Activated effector memory CD4-positive, alpha-beta T cell treated with anti-CD3 and anti-CD28 coated beads, Interleukin-2, amount 50 U/mL, for 16 hours (primary cell): ENCODE measurements at places on chromosomes 12 and 14.

- DNase-seq, result no peak
These were observed 162.2 kb downstream of the DIO2 start for GRCh38 chr14:80049055-80049454.

DNA sequence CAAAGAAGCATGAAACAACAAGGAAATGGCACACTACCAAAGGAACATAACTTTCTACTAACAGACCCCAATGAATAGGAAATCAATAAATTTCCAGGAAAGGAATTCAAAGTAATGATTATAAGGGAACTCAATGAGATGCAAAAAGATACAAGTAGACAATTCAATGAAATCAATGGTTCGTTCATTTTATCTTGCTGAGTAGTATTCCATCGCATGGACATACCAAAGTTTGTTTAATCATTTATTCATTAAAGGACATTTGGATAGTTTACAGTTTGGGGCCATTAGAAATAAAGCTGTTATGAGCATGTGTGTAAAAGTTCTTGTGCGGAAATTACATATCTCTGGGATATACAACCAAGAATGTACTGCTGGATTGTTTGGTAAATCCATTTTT lies 35.0 kb upstream of the LYZ start:
- no peak for DNase-seq

DNA sequence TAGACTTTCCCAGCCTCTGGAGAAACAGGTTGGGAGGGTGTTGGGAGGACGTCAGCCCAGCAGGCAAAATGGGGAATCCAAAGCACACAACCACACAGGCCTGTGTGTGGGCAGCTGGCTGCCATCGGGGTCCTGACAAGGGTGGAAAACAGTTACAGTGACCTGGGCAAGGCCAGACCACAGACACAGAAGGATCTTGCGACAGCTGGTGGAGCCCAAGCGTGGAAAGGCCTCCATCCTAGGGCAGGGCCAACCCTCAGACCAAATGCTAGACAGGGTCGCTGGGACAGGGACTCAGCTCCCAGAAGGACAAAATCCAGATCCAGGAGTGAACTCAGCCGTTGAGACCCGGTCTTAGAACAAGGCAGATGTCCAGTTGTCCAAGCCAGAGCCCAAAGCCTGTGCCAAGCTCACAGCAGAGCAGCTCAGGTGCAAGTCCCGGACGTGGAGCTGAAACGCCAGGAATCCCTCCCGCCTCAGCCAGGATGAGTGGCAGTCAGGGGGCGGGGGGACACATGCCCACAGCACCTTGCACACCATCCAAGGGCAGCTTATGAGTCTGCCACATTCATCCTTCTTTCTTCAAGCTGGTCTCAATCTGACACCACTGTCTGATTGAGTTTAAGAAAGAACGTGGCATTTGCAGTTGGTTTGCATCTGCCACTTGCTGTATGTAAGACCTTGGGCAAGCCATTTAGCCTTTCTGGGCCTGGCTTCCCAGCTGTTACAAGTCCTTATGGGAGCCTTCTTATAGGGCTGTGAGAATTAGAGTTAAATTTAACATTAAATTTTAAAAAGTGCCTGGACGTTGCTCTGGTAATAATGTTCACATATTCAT lies 37.6 kb downstream of the DEGS2 start:
- no peak for DNase-seq

GRCh38 chr12:110282300-110282860 lies 1.3 kb downstream of the ATP2A2 start:
- DNase-seq, result no peak

GRCh38 chr14:89198544-89199329 lies 218.3 kb downstream of the FOXN3 start:
- DNase-seq, result no peak

DNA sequence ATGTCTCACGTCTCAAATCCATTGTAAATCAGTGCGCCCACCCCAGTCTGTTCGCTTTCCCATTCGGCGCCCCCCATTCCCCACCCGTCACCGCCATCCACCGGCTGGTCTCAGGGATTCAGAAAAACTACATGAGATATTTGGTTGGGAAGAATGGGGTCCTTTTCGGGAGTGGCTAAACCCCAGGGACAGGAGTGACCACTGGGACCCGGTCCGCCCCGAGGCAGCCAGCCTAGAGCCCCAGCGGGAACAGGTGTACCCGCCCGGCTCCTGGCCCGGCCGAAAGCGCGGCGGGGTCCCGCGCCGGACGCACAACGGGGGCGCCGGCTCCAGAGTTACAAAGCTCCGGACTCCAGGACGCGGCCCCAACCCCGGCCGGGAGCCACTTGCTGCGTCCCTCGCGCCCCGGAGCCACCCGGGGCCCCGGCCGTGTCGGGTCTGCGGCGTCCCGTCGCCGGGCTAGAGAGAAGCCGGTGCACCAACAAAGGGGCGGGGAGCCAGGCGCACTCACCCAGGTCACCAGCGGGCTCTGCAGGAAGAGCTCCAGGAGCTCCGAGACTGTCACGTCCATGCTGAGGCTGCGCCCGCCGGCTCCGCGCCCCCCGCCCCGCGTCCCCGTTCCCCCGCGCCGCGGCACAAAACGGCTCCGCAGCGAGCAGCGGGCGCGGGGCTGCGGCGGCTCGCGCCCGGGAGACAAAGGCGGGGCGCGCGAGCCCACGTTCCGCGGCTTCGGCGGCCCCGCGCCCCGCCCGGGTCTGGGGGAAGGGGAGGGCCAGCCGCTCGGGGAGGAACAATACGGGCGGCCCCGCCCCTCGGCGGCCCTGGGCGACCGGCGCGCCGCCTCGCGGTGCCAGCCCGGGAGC lies at the start of gene CCDC88C:
CCDC88C (minus strand) TSS at position 701 of the 863 bp plus-strand sequence; CDS start at position 571, 130 bp downstream.
- DNase-seq, result peak; percentile 93

GRCh38 chr14:71332476-71332875 lies 425.2 kb downstream of the PCNX1 start:
- no peak for DNase-seq

DNA sequence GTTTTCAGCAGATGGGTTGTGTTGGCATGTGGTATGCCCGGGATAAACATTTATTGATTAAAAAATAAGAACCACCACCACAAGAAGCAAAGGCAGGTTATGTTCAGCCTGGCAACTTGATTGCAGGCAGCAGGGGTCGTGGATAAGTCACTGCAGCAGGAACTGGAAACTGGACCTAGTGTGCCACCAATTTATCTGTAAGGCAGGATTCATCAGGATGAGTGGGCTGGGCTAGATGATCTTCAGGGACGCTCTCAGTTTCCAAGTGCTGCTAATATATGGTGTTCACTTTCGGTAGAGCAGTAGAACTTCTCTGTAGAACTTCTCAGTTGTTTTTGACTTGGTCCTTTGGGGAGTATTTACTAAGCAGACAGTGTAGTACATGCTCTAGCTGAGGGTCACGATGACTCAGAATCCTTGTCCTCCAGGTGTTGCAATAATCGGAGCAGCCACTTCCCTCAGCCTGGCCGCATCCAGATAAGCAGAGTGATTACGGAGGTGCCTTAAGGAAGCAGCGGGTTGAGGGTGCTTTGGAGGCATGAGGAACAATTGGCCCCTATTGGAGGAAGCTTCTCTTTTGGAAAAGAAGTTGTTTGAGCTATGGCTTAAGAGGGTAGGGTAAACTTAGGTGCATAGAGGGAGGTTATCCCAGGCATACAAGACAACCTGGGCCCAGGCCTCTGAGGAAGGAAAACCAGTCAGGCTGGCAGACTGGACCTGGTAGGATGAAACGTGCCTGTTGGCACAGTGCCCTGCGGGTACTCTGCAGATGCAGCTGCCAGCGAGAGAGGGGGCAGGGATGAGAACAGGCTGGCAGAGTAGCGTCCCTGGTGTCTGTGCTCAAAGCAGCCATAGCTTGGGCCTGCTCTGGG lies 104.0 kb downstream of the GPR135 start:
- no peak for DNase-seq

GRCh38 chr14:36227802-36228201 lies 51.3 kb upstream of the PTCSC3 start:
- no peak for DNase-seq

DNA sequence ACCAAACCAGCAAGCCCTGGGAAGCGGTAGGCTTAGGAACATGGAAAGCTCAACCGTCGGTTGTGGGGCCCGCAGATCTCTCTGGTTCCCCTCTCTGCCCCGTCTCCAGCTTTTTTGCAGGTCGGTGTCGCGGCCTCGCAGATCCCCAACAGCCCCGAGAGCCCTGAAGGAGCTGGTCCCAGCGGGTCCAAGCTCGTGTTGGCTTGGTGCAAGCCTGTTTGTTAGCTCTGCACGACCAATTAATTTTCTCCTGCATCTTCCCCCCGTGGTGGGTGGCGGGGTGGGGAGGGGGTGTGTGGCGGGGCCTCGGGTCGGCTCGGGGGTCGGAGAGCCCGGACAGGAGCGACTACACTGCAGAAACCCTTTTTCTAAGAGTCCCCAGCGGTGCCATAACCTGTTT lies 449 bp upstream of the SLC24A4 start:
- no peak for DNase-seq

- no peak for DNase-seq
These were observed 33.7 kb downstream of the P2RX7 start for GRCh38 chr12:121166356-121166755.

DNA sequence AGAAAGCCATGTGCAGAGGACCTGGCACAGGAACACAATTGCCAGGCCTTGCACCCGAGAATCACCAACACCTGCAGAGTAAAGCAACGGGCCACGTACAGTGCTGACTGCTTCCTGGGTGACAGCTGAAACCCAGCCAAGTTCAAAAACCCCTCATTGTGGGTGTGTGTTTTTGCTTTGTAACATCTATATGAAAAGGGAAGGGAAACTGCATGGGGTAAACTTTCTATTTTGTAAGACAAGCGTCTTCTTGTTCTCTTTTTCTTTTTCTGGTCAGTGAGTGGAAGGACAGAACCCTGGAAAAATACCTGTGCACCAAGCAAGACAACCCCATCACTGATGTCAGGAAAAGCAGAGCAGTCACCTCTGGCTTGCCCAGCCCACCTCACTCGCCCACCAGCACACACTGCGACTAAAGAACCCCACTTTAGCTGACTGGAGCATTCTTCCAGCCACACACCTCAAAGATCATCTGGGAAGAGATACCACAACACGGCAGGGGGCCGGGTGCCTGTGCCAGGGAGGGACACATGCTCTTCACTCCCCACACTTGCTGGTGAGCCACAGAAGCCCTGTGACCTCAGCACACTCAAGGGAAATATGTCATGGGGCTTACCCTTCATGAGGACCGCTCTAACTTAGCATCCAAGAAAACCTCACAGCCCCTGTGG lies 172.3 kb downstream of the NDUFA12 start:
- DNase-seq, result no peak

- DNase-seq, result no peak
These were observed 6.5 kb downstream of the USP44 start for GRCh38 chr12:95544756-95545155.

DNA sequence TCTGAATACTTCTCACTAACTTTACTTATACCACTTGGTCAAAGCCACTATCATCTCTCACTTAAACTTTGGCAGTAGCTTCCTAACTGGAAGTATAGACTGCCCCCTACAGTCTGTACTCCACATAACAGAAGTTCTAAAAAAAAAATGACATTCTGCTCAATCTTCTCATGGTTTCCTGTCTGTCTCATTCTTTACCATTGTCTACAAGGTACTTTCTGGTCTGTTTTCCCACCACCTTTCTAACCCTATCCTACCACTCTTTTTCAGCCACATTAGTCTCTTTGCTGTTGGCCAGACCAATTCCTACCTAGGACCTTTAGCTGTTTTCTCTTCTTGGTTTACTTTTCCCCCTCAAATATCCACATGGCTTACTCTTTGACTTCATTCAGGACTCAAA lies 14.7 kb downstream of the CPSF6 start:
- no peak for DNase-seq

DNA sequence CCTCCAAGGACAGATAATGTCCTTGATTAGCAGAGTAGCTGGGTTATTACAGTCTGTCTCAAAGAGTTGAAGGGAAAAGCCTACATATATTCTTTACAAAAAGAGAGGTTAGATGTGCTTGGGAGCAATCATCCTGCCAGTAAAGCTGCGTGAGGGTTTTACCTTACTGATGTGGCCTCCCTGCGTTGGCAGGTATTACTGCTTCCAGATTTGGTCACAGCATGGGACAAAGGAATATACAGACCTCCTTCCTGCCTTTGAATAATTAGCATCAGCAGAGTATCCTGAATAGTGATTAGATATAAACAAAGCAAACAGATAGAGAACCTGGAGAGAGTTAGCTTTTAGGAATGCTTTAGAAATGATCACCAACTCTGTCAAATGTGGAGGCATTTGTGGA lies 69.6 kb downstream of the TMTC2 start:
- DNase-seq, result no peak

DNA sequence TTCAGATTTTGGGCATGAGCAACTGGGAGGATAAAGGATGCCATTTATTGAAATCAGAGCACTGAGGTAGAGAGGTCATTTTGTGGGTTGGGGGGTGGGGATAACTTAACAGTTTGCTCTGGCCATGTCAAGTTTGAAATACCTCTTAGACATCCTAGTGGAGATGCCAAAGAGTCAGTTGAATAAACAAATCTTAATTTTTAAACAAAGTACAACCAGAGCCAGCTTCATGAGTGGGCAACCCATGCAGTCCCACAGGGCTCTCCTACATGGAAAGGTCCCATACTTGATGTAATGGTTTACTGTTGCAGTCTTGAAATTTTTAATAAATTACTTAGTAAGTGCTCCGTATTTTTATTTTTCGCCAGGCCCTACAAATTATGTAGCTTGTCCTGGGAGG lies 81.2 kb downstream of the ANO4 start:
- no peak for DNase-seq

- DNase-seq, result no peak
These were observed 1013.6 kb downstream of the FLRT2 start for GRCh38 chr14:86543521-86543920.

DNA sequence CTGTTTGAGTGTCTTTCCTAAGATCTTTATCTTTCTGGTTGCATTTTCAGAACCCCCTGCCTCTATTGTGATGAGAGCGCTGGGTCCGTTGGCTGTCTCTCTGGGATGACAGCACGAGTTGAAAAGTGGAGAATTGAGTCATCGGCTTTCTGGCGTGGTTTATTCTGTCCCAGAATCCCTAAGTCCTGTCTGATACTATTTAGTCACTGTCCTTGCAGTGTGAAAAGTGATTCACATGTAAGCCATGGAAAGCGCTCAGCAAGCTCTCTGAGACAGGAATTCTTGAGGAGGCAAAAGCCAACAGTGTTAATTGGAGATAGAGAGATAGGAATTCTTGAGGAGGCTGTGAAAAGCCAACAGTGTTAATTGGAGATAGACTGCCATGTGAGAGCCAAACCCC lies 121.7 kb downstream of the CHST11 start:
- no peak for DNase-seq

DNA sequence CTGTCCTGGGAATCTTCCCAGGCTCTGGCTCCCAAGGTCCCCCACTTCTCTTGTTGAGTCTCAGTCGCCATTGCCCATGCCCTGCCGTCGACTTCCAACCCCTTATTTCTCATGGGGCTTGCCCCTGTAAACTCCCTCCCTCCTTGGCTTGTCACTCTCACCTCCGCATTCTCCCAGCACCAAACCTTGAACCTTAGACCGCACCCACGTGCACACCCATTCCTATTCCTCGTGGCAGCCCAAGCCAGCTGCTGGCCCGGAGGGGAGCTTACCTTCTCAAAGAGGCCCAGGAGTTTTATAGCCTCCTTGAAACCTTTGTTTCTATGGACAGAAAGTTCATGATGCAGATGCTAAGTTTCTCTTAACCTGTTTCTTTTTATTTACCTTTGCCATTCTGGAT lies 4.6 kb downstream of the JDP2 start:
- no peak for DNase-seq
